ENCODE measurements at places on chromosomes 6 and 20.

GRCh38 chr20:15867899-15868298 is 705.3 kb downstream of the KIF16B start:
- DNase-seq, result no peak

DNA sequence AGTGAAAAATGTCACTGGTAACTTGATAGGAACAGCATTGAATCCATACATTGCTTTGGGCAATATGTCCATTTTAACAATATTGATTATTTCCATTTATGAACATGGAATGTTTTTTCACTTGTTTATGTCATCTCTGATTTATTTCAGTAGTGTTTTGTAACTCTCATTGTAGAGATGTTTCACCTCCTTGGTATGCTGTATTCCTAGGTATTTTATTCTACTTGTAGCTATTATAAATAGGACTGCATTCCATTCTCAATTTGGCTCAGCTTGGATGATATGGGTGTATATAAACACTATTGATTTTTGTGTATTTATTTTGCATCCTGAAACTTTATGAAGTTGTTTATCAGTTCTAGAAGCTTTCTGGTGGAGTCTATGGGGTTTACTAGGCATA is 730.3 kb downstream of the DOK5 start:
- DNase-seq, result no peak

GRCh38 chr6:21383450-21384085 is 210.0 kb upstream of the SOX4 start:
- DNase-seq, result no peak

DNA sequence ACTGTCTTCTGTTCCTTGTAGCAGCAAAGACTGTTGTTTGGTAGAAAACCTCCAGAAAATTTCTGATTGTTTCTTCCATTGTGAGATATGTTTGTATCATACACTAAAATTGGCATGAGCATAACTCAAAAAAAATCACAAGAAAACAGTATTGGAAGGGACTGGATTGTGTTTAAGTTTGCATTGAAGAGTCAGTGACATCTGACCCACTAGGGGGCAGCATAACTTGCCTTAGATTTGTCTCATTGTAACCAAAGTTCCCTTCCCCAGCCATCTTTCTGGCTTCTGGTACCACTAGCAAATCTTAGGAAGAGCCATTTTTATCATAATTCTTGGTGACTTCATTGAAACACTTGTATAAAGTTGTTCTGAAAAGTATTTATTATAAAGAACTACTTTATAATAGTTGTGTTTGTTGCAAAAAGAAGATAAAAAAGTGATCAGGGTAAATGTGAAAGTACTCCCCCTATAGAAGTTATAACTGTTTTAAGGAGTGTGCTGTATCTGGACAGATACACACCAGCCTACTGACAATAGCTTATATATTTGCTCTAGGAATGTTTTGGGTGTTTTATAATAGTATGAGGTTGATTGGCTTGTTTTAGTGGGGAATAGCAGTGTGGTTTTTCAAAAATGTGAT is 7.7 kb downstream of the CSTF1 start:
- DNase-seq, result peak; percentile 59

DNA sequence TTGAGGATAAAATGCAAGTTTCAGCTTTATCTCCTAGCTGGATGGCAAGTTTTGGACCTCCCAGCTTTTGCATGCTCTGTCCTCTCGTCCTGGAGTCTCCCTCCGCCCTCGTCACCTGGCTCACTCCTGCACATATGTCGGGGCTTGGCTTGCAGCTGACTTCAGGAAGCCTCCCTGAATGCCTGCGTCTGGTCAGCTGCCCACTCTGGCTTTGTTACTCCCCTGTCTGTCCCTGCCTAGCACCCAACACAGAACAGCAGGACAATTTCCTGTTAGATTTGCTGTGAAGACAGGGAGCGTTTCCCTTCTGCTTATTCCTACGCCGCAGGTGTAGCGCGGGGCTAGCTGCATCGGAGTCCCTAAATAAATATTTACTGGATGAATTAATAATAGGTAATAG is 5.4 kb downstream of the JPH2 start:
- DNase-seq, result no peak

GRCh38 chr6:13268913-13269518 is 59.3 kb downstream of the TBC1D7 start:
- no peak for DNase-seq

DNA sequence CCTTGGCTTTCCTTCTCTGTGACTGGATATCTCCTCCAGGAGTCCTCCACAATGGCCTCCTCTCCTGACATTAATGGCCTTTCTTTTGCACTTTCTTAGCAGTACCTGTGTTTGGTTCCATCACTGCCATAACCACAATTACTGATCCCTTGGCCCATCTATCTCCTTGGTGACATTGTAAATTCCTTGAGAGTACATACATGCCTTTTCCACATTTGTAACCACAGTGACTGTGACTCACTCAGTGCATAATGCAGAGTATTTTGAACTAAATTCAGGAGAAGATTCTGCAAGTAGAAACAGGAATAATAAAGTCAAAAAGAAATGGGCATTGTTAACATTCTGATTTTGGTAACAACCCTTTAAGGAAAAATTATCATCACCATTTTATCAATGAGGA is 197.2 kb upstream of the SOX4 start:
- DNase-seq, result no peak

DNA sequence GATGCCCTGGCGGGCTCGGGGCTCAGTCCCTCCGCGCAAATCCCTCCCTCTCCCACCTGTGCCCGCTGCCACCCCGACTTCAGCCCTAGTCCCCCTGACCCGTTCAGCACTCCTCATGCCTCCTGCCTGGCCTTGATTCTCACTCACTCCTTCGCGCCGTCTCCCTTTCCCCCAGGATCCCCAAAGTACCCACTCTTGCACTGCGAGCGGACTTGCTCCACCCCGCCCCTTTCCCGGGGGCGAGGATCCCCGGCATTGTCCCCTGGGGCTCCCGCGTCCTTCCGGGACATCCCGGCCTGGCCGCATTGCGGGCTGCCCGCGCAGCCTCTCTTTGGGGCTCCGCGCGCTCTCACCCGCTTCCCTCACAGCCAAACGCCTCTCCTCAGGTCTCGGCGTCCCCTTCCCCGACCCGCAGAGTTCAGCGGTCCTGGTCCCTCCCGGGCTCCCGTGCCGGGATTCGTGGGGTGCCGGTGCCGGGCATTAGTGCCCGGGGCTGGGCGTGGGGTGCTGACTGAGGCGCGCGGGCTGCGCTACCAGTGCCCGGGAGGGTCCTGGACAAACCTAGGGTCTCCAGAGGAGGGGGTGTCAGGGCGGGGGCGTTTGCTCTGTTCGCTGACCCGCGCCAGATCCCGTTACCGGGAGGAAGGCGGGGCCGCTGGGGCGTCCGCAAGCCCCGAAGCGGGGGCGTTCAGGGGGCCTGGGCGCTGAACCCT is 45.5 kb upstream of the SUPT3H start:
- DNase-seq, result peak; percentile 25

All from activated naive CD4-positive, alpha-beta T cell treated with anti-CD3 and anti-CD28 coated beads, Interleukin-2, amount 50 U/mL, for 16 hours (primary cell).